NCI-H524 (cell line): ENCODE measurements at places on chromosomes 12 and 14.
A peak's percentile ranks its signal among the peaks of the same experiment; 100 is the strongest.

GRCh38 chr14:50947446-50947845 lies 3.2 kb upstream of the PYGL start:
- no peak for DNase-seq

DNA sequence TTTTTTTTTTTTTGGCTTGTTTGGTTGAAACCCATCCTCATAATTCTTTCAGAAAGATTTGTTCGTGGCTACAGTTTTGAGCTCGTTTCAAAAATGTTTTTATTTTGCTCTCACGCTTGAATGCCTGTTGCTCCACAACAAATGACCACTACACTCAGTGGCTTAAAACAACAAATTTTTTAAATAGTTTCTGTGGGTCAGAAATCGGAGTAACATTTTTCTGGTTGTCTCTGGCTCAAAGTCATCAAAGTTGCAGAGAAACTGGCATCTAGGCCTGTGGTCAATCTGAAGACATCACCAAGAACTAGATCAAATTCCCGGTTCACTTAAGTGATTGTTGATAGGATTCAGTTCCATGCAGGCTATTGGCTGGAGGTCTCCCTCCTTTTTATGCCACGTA lies 560.0 kb downstream of the SNAPC1 start:
- DNase-seq = no peak

GRCh38 chr12:45427042-45427441 lies 211.1 kb downstream of the ANO6 start:
- no peak for DNase-seq

GRCh38 chr14:100585448-100586152 lies 1.6 kb downstream of the BEGAIN start:
- no peak for DNase-seq

DNA sequence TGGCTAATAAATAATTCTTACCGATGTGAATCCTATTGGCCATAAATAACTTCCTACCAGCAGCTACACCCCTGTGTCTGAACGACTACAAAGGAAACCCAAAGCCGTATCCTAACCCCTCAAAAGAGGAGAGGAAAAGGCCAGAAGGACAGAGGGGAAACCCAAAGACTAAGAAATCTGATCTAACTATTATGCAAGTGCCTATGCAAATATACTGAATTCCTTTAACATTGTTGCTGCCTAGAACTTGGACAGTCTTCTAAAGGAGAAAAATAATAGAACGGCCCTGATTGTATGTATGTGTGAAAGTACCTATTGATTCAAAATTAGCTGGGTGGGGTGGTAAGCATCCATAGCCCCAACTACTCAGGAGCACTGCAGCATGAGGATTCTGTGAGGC lies 997 bp downstream of the PLEKHG7 start:
- DNase-seq = no peak

DNA sequence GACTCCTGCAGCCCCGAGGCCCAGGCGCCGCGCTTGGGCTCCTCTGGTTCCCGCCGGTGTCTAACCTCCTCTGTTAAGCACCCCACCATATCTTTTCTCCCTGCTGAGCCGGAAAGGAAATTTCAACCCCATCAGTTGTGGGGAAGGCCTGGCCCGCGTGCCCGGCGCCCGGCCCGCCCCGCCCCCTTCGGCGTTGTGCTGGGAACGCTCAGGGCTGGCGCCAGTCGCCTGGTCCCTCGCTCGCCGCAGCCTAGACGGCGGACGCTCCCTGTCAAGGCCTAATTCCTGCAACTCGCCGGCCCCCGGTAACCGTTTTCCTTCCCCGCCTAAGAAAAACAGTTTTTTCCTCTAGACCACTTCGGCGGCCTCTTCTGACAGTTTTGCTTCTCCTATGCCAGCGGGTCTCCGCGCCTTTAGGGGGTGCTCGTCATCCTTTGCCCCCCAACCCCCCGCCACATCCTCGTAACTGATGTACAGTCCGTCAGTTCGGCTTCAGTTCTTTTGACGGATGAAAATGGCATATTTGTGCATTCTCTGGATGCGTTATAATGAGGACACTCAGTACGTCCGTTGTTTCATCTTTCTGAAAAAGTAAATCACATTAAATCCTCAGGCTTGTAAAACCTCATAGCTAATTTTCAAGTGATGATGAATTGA lies 506 bp upstream of the NAP1L1 start:
- peak; percentile 67 for DNase-seq

DNA sequence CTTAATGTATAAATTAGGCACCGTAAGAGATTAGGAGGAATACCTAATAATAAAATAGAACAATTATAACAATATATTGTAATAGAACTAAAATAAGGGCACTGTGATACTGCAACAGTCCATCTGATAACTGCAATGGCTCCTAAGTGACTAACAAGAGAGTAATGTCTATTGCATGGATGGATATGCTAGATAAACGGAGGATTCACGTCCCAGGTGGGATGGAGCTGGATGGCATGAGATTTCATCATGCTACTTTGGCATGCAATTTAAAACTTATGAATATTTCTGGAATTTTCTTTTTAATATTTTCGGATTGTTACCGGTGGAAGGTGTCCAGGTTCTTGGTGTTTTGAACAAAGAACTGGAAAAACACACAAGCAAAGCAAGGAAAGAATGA lies 2.2 kb upstream of the TMEM19 start:
- DNase-seq = no peak

DNA sequence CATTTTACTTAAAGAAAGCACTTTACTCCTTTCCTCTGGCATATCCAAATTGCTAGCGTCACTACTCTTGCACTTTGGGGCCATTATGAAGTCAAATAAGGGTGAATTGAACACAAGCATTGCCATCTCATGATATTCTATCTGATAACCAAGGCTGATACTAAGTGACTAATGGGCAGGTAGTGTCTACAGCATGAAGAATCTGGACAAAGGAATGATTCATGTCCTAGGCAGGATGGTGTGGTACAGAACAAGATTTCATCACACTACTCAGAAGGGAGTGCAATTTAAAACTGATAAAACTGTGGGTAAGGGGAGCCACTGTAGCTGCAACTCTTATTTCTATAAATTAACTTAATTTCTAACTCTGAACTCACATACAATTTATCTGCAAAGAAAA lies 7.7 kb upstream of the SLC6A15 start:
- no peak for DNase-seq

- DNase-seq = no peak
These were observed 240.2 kb downstream of the PAX9 start for GRCh38 chr14:36901861-36902260.

DNA sequence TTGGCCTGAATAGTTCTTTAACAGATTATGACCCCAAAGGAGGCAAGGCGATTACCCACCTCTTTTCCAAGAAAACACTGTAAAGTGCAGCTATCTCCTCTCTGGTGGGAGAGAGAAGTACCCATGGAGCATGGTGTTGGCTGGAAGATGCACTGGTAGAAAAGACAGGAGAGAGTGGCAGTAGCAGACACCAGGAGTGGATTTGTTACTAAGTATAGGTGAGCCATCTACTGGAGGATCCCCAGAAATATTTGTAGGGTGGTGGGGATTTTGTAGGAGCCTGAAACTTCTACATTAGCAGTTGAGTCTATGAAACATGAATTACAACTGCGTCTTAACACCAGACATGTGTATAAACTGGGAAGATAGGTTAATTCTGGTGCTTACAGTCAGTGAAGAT lies 148.0 kb downstream of the SLC38A4 start:
- peak; percentile 39 for DNase-seq

- DNase-seq = no peak
These were observed 78.8 kb downstream of the SPPL3 start for GRCh38 chr12:120825337-120825736.

DNA sequence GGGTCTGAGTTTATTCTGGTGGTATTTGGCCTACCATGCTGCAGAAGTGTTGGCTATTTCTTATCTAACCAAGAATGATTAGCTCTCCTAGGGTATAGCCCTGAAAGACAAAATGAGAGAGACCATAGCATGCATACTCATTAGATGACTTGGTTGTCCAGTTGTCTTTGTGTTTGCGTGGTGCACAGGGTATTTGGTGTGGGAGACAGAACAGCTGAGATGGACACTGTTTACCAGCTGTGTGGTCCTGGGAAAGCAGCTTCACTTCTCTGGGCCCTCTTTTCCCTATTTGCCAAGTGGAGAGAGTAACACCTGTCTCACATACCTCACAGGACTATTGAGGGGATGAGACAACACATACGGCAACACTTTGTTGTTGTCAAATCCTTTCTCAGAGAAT lies 95.6 kb downstream of the SLC8A3 start:
- DNase-seq = no peak

GRCh38 chr12:75481774-75482173 lies 1.2 kb downstream of the GLIPR1 start:
- DNase-seq = no peak

DNA sequence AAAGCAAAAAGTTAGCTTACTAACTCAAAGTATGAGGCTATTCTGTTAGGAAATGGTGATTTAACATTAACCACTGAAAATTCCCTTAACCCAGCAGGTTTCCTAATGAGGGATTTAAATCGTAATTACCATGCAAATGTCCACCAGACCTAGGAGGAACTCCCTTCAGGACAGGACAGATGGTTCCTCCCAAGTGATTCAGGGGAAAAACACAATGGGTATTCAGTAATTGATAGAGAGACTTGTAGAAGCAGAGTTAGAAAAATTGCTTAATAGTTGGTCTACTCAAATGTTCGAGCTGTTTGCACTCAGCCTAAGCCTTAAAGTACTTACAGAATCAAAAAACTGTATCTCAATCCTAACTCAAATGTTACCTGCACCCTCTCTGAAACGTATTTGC lies 21.6 kb downstream of the RERGL start:
- DNase-seq = peak; percentile 51

GRCh38 chr12:48286665-48287064 lies 64.1 kb downstream of the ZNF641 start:
- DNase-seq = no peak

GRCh38 chr12:22477894-22478287 lies 66.5 kb downstream of the C2CD5 start:
- no peak for DNase-seq

DNA sequence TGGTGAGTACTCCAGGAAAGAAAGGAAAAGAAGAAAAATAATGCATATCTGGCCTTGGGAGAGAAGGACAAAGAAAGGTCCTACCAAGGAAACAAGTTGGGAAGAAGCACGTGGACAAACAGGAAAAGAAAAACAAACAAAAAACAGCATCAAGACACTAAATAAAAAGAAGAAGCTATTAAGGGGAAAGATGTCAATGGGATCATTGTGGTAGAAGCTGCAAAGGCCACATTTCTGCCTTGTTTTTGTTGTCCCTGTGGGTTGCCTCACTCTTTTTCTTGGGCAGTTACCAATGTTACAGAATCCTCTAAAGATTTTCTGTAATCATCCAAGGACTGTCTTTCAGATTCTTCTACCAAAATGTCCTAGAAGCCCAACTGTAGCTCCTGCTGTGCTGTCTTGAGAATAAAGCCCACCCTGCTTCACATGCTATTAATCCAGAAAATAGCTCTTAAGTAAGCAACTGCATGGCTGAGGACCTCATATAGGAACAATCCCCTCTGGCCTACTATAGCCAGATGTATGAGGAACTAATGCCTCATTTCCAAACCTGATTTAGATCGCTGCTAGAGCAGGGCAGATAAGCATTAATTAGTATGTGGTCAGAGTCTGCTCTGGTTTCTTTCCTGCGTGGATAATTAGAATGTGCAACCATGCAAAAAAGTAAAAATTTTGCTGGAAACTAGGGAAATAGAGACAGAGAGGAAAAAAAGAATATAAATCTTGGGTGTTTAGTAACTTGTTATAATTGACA lies 10.2 kb upstream of the CPNE8 start:
- DNase-seq = no peak

DNA sequence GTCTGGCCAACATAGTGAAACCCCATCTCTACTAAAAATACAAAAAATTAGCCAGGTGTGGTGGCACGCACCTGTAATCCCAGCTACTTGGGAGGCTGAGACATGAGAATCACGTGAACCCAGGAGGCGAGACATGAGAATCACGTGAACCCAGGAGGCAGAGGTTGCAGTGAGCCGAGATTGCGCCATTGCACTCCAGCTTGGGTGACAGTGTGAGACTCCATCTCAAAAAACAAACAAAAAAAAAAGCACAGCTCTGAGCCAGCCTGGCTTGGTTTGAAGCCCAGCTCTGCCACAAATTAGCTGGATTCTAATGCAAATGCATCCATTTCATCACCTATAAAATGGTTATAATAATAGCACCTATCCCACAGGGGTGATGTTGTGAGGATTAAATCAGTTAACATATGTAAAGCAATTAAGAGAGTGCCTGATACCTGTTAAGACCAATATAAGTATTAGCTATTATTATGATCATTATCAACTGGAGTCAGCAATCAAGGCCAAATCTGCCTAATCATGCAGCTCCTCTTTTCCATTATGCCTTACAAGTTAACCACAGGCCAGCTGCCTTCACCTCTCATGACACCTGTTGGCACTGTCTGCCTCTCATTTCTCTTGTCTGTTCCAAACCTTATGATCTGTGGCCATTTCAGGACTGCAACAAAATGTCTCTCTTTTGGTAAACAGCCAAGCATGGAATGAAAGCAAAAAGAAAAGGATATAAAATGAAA lies 2.1 kb downstream of the GNPTAB start:
- peak; percentile 38 for DNase-seq

- DNase-seq = no peak
These were observed 105.0 kb downstream of the SNAPC1 start for GRCh38 chr14:61866932-61867920.

DNA sequence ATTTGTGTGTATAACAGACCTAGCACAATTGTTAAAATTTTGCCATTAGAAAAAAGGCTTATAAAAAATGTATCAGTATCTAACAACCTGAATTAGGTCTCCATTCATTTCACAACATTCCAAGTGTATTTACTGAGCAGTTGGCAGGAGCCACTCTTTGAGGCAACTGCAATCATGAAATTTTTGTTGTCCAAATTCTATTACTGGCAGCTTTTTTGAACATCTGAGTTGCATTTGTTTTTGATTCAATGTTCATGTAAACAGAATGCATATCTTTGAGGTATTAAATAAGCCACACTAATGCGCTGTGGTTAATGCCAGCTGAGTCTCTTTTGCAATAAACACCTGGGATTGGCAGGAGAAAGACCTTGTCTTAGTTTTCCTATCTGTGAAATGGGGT lies 8.7 kb downstream of the KITLG start:
- no peak for DNase-seq

DNA sequence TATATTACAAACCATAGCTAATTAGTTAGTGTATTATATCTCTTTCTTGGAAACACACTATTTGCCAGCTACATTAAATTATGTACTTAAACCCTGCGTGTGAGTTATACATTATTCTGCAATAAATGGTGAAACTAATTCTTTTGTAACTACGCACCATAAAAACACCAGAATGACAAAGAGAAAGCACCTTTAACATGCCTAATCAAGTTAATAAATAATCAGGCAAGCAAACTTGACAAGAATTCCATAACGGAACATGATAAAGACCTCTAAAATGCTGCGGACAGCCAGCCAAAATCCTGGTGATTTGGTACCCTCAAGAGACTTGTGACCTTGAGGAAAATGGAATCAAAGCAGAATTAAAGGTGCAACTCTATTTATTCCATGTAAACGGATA lies 375.3 kb upstream of the KITLG start:
- no peak for DNase-seq

- no peak for DNase-seq
These were observed 24.1 kb upstream of the PELI2 start for GRCh38 chr14:56094076-56094475.

- DNase-seq = no peak
These were observed 35.6 kb downstream of the PIK3C2G start for GRCh38 chr12:18296909-18297280.

- no peak for DNase-seq
These were observed 18.5 kb downstream of the GLTP start for GRCh38 chr12:109861689-109862314.

- DNase-seq = no peak
These were observed 230.2 kb downstream of the SLC41A2 start for GRCh38 chr12:104727726-104728465.

GRCh38 chr12:109463756-109464155 lies 13.3 kb downstream of the KCTD10 start:
- DNase-seq = no peak

- no peak for DNase-seq
These were observed 17.0 kb downstream of the DTD2 start for GRCh38 chr14:31440280-31440679.
